Suppressor macrophage treated with lipopolysaccharide for 4 hours (primary cell): ENCODE measurements at places on chromosomes 6 and 20.

DNA sequence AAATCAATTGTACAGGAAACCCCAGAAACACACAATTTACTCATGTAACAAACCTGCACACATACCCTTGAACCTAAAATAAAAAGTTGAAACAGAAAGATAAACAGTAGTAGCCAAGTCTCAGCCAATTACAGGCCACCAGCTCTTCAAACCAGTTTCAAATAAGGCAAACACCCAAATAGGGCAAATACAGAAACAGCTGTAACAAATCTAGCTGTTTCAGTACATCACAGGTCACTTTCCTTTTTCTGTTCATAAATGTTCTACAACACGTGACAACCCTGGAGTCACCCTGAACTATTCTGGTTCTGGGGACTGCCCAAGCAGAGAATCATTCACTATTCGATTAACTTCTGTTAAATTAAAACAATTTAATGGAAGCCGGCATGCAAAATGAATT lies 329.0 kb downstream of the GJA1 start:
- no peak for DNase-seq

DNA sequence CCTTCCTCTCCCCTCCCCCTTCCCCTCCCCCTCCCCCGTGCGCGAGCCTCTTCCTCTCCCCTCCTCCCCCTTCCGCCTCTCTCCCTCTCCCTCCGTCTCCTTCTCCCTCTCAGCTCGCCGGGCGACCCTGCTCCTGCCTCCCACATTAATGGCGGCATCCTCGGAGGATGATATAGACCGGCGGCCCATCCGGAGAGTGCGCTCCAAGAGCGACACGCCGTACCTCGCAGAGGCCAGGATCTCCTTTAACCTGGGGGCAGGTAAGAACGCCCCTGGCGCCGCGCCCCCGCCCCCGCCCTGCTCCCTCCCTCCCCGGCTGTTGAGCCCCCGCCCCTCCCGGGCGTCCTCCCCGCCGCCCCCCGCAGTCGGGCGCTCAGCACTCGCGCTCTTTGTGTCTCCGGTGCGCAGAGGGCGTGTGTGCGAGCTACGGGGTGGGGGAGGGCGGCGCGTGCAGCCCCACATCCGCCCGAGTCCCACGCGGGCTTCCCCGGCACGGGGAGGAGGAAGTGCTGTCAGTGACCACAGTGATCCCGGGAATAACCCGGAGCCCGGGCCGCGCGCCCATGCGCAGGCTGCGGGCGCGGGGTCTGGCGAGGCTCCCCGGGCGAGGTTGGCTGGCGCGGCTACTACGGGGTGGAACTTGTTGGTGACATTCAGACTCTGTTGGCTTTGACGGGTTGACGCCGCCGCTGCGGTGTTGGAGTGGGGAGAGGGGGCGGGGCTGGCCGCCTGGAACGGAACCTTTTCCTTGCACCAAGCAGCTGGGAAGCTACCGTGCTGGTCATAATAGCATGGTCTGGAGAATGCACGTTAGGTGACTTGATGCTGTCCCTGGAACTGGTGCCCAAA lies 33.2 kb downstream of the PHACTR1 start:
- DNase-seq, result peak; percentile 31

GRCh38 chr20:4053071-4053919 lies 37.9 kb upstream of the RNF24 start:
- DNase-seq, result no peak

DNA sequence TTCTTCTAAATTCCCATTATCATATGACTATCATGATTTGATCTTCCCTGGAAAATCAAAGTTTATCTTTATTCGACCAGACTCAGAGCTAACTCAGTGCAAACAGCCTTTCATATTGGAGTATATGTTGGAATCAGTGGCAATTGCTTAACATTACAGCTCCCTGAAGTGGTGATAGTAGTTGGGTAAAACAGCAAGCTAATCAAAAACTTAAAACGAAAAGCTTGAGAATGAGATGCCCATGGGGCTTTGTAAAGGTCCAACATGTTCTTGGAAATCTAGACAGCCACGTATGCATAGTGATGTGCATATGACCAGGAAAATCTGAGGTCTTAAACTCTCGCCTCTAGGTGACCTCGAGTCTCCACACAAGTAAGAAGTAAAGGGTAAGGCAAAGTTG lies 437.6 kb downstream of the KIF16B start:
- DNase-seq, result no peak

DNA sequence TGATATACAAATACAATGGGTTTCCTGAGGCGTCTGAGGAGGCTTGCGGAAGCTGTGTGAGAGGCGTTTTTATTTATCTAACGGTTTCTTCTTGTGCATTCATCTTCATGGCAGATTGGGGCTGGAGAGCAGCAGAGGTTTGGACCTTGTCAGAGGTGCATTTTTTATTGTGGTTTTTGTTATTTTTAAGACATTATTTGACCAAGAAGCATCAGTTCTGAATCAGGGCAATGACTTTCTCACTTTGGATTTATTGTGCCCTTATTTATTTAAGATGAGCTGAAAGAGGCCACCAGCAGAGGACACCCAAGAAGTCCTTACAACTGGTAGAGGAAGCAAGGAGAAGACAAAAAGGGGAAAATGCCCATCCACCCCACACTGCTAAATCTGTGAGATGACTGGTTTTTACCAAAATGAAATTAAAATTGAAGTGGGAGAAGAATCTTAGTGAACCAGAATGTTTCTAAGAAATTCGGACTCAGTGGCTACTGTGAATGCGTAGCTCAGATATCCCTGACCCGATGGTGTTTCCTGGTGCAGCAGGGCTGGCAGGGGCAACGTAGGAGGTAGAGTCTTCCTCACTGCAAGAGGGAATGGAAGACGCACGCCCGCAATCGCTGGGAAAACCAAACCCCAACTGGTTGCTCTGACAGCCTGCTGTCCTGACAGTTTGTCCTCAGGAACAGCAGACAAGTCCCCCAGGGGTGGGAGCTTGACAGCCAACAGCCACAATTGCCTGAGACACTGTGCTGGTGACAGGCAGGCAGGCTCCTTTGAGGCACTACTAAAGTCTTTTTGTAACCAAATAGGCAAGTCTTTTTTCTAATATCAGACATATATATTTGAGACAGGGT lies 14.2 kb downstream of the PRR18 start:
- DNase-seq, result no peak

- DNase-seq, result no peak
These were observed 147.1 kb downstream of the EPHA7 start for GRCh38 chr6:93272211-93272610.

DNA sequence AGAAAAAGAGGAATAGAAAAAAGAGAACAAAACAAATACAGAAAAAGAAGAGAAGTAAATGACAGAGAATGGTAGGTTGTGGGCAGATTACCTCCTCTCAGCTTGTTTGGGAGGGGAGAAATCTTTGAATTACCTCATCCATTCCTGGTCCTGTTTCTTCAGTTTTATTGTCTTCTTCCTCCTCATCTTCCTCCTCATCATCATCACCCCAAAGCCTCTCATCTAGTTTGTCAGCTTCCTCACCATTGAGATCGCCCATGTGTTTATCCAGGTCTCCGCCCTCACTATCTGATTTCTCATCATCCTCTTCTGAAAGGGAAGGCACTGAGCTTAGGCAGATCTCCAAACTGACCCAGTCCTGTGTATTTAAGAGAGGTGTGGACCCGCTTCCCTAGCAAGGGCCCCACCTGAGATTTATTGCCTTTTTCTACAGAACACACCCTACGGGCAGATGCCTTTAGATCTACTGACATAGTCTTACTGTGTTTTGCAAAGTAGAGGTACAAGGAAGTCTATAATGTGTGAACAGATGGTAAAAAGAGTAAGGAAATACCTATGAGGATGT lies 24.2 kb upstream of the LYRM2 start:
- no peak for DNase-seq

GRCh38 chr20:40710603-40711002 lies 21.6 kb upstream of the MAFB start:
- no peak for DNase-seq

- DNase-seq, result no peak
These were observed 16.8 kb upstream of the RALY start for GRCh38 chr20:33976959-33977358.

GRCh38 chr20:63864978-63865640 lies at the start of gene TPD52L2:
TSS of gene TPD52L2 (plus strand) at chr20:63865270. CDS start at chr20:63865366, 96 bp downstream.
- DNase-seq, result peak; percentile 99

DNA sequence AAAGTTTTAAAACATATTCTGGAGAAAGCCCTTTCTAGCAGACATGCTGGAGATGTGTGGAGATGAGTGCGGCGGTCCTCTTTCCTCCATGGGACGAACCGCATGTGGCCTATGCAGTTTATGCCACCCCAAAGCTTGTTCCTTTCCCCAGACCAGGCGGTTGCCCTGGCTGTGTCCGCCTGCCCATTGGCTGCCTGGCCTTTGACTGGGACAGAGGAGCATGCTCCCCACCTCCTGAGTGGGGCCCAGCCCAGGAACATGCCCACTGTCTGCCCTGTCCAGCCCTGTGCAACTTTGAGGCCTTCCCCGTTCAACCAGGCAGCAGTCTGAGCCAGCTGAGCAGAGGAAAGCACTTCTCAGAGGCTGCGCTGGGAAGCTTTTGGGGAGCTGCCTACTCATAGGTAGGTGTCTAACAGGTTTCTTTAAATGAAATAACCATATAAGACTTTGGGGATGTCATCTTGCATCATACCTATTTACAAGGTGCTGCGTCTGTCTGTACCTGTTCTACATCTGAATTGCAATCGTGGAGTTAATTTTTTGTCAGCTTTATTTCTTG lies 20.6 kb downstream of the FOXC1 start:
- no peak for DNase-seq

- peak; percentile 48 for DNase-seq
These were observed 32.1 kb upstream of the PPP1R3G start for GRCh38 chr6:5053038-5053437.

GRCh38 chr6:14128012-14128411 lies 10.4 kb downstream of the CD83 start:
- DNase-seq, result no peak

DNA sequence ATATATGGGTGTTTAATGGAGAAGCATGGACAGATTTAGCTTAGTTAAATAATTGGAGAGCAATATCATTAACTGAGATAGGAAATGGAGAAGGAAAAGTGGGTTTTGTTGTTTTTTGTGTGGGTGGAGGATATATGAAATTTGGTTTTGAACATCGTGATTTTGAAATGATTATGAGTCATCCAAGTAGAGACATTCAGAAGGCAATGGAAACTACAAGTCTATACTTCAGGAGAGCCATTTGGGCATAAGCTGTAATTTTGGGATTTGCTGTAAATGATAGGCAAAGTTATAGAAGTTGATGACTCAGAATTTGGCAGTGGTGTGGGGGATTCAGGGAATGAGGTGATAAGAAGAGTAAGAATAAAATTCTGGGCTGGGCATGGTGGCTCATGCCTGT lies 27.4 kb upstream of the FAM135A start:
- DNase-seq, result peak; percentile 51

GRCh38 chr20:31715766-31716165 lies 6.9 kb downstream of the BCL2L1 start:
- DNase-seq, result no peak

GRCh38 chr6:158475344-158476302 lies 84.3 kb upstream of the TMEM181 start:
- DNase-seq, result peak; percentile 60

DNA sequence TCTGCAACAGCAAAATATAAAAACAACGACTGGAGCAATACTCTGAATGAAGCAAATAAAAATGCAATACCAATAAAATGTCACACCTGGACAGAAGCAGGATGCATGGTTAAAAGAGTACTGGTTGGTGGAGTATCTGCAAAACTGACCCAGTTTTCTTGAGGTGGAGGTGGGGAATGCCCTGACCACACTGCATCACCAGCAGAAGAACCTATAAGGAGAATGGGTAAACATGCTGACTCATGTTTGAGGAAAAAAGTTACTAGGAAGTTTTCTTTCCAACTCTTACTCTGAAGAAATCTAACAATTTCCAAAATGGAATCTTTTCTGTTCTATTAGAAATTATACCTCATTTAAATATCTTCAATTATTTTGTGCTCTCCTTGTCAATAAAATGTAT lies 43.6 kb downstream of the REPS1 start:
- no peak for DNase-seq

DNA sequence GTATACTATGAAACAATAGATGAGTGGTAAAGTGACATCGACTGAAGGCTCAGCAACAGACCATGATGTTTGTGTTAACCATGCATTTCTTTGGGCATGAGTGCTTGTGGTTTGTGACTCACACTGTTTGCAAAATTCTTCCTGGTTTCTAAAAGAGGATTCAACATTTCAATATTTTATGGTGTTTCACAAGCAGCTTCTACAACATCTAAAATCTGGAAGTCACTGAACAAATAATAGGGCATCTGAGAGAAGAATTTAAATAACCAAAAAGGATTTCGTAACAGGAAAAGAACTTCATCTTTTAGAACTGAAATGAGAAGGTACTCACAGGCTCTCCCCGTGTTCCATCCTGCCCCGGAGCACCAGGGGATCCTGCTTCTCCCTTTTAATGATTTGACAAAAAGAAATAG lies 146.2 kb downstream of the COL21A1 start:
- peak; percentile 89 for DNase-seq

GRCh38 chr6:42168650-42169049 lies 4.5 kb upstream of the GUCA1A start:
- no peak for DNase-seq

GRCh38 chr20:20859510-20859909 lies 147.1 kb upstream of the RALGAPA2 start:
- no peak for DNase-seq

DNA sequence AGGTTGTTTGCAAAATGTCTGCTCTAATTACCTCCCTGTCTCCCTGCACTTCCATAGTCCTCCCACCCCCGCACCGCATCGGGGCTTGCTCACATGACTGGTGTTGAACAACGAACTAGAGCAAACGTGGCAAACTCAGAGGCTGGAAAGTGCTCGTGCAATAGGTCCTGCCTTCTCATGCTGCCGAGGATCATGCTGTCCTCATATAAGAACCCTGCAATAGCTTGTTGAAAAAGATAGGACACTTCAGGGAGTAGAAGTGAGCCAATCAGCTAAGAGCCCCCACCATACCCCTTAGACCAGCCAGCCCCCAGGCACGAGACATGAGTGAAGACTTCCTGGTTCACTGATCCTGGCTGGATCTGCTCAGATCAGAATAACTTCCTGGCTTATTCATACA lies 219.2 kb downstream of the C6orf118 start:
- DNase-seq, result no peak

GRCh38 chr6:158560836-158561320 lies 987 bp downstream of the TMEM181 start:
- DNase-seq, result peak; percentile 31

GRCh38 chr6:158283304-158283980 lies 28.8 kb upstream of the TULP4 start:
- no peak for DNase-seq
